ENCODE measurements at places on chromosomes 2 and 18. TPM values are rescaled to one million over a fixed set of nuclear protein-coding genes. Genes with fewer than 3 reads are reported as not detected.

- no peak for DNase-seq
Measured at GRCh38 chr2:65727381-65727780, 295.0 kb upstream of the SPRED2 start.

DNA sequence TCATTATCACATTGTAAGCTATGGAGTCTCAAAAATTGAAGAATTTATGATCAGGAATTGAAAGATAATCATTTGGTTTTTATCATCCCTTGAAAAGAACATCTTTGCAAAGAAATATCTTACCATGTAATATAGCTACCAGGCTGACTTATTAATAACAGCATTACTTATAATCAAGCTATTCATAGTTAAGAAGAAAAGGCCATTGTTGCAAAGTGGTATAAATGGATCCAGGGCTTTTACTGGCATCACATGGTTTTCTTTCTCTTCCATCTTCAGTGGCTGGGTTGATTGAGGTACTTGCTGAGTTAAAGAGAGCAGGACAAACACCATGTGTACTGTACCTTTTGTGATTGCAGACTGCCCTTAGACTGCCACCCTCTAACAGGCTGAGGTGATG, 39.6 kb downstream of the MFSD6 start:
- DNase-seq = no peak

DNA sequence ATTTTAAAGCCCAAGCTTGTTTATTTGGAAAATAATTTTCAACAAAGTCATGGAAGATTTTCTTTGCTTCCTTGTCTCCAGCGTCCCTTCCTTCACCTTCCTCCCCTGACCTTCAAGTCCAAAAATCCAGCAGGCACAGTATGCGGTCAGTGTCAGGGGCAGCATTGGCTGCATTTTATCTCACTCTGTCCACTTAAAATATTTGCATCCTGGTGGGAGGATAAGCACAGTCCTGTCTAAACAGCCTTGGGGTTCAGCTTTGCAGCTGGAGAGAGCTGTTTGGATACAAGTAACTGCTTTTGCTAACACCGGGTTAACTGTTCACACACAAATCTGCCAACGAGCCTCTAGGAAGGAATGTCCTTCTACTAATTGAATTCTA, 318.1 kb downstream of the PDE11A start:
- DNase-seq = no peak

Gene ZNF396
- 1.8 TPM for total RNA-seq

DNA sequence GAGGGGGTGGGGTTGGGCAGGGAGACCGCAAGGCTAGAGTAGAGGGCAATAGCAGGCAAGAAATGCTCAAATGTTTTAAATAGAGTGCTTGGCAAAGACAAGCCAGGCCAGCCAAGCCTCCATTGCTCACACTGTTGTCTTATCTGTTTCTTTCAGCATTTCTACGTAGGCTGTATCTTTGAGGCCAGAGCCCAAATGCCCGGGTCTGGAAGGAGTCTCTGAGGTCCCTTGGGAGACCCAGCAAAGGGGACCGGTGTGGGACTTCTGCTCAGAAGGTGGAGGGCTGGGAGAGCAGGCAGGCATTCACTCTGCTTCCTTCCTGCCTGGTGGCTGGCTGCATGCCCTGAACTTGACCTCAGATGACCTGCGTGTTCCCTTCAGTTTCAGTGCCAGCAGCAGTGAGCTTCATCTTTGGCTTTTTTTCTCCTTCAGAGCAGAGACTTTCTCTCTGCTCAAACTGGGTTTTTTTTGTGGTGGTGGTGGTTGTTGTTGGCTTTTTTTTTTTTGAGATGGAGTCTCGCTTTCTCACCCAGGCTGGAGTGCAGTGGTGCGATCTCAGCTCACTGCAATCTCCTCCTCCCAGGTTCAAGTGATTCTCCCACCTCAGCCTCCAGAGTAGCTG, 13.7 kb upstream of the TET3 start:
- no peak for DNase-seq

GRCh38 chr2:224934526-224935188, 107.6 kb downstream of the DOCK10 start:
- DNase-seq = no peak

GRCh38 chr18:10784596-10785202, 258.9 kb downstream of the NAPG start:
- no peak for DNase-seq

GRCh38 chr18:74609535-74609934, 11.9 kb downstream of the ZNF407 start:
- no peak for DNase-seq

- no peak for DNase-seq
Measured at GRCh38 chr18:44716697-44717163, 36.0 kb downstream of the SETBP1 start.

Gene FAM237A
- not detected for total RNA-seq

DNA sequence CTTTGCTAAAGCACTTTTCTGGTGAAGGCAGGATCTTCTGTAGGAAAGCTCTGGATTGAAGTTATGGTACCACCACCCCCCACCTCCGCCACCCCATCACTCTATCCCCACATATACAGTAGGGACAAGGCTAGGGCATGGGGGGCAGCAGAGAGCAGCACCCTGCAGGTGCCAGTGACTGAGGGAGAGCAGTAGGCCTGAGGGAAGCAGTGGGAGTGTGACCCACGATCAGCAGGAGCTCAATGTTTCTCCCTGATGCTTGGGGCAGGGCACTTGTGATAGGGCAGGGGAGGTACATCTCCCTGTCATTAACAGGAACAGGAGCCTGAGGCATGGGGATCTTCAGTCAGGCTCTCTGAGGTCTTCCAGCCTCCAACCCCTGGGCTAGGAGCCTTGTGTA, 121.6 kb downstream of the ZFP36L2 start:
- no peak for DNase-seq

DNA sequence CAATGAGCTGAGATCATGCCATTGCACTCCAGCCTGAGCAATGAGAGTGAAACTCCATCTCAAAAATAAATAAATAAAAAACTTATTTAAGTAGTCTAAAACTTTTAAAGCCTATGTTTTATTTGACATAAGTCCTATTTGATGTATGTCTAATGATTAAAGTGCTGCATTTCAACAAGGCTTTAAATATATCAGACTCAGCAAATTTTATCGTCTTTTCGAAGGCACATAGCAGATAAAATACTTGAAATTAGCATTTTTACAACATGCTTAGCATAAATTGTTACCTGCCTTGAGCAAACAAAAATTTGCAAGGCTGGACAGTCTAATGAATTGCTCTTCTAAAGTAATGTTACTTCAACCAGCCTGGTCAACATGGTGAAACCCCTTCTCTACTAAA, 85.9 kb downstream of the PRKRA start:
- DNase-seq = no peak

Gene ASNSD1
- total RNA-seq = 37.5 TPM

- DNase-seq = no peak
Measured at GRCh38 chr18:63141778-63142176, 177.8 kb downstream of the BCL2 start.

GRCh38 chr2:26707747-26708146, 15.2 kb downstream of the KCNK3 start:
- DNase-seq = no peak

- no peak for DNase-seq
Measured at GRCh38 chr2:226256709-226257376, 542.8 kb downstream of the IRS1 start.

Gene CACNB4
- 3.3 TPM for total RNA-seq

- DNase-seq = no peak
Measured at GRCh38 chr2:18339326-18339725, 221.1 kb downstream of the RDH14 start.

Gene SLC23A3
- total RNA-seq = 2.6 TPM

DNA sequence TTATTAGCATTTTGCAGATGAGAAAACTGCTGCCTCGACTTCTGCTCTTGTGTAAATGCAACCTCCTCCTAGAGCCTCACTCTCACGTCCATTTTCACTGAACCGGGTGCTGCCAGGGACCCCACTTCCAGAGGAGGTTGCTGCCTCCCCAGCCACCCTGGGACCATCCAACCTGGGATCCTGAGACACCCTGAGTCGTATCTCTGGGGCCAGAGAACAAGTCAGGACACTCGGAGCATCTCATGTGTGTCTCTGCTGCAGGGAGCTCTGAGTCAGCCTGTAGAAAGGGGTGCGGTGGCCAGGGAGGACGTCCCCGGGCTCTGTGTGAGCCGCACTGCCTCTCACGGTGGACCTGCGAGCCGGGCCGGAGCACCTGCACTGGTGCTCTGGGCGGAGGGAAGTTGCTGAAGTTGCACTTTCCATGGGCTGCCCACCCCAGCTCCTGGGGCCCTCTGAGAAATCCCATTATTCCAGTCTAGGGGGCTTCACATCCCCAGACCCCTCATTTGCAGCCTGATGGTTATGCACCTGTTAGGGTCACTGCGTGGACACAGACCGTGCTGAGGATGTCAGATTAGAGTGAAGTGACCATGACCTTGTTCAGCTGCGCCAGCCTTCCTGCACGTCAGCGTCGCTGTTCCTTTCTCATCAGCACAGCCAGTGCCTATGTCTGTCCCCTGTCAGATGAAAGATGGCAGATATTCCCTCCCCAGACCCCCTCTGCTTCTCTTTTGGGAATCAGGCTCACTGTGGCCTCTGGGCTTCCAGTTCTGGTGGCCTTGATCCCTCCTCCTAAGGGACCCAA, 230.4 kb downstream of the KLHL29 start:
- DNase-seq = no peak

Gene SERPINB3
- not detected for total RNA-seq

GRCh38 chr18:33113416-33113815, 327.1 kb downstream of the CCDC178 start:
- DNase-seq = no peak

Gene VWC2L
- total RNA-seq = not detected

DNA sequence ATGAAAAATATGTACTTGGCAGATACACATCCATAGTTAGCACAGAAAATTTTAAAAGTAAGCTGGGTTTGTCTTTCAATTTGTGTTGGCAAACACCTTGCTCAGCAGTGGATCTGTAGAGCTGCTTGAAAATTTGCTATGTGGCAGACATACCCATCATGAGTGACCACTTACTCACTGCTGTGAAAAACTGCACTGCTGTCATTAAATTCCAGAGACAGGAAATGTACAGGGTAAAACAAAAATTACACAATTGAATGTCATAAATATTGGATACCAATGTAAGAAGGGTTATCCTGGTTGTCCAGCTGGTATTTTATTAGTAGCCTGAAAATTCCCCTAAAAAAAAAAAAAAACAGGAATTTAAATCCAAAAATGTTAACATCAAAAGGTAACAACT, 24.5 kb downstream of the NIF3L1 start:
- DNase-seq = no peak

Gene EMX1
- 0.09 TPM for total RNA-seq

- no peak for DNase-seq
Measured at GRCh38 chr2:216044883-216045486, 31.6 kb upstream of the MREG start.

Gene DTNB
- 30.1 TPM for total RNA-seq

DNA sequence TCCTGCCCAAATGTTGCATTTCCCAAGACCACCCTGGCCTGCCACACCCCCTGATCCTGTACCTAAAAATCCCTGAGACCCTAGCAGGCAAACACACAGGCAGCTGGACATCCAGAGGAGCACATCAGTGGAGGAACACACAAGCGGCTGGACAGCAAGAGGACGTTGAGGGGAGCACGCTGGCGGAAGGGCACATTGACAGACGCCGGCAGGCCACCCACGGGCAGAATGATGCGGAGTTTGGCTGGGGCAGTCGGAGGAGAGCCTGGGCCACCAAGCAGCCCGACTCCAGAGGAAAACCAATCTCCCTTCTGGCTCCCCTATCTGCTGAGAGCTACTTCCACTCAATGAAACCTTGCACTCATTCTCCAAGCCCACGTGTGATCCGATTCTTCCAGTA, 47.7 kb downstream of the EMX1 start:
- DNase-seq = no peak

DNA sequence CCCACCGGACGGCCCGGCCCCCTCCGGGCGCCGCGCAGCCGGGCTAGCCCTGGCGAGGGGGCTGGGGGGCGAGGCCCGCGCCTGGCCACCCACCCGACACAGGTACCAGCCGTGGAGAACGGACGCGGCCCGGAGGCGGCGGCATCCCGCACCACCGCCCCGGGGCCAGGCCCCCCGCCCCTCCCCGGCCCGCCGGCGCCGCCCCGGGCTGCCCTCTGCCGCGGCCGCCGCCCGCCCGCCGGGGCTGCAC, 405 bp downstream of the SOS1 start:
- DNase-seq = no peak

DNA sequence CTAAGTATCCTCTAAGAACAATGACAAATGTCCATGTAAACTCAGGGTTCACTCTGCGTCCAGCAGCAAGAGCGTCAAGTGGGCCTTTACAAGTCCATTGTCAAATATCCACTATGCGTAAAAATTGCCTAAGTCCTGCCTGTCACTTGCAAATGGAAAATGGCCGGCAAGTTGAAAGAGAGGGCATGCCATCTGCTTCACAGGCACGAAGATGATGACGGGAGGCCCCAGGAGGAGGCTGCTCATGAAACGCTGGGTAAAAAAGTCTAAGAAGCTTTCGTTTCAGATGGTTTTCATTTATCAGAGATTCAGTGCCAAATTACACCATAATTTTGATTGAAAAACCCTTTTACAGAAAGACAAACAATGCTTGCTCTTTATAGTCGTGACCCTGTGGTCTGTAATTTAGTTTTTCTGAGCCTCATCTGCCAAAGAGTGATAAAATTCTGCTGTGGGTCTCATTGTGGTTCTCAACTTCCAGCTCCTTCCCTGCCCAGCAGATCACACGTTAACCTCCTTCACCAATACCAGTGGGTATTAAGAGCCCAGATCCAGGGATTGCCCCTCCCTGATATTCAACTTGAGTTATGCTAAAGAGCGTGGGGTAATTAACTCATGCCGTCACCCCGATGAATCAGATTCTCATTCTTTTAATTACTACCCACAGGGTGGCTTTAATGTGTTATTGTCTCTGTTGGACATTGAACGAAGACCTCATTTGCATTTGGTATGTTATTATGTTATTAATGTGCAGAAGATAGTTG, 160.2 kb upstream of the ALKAL2 start:
- no peak for DNase-seq

GRCh38 chr2:38702413-38702812, 36.5 kb downstream of the GALM start:
- no peak for DNase-seq

- DNase-seq = no peak
Measured at GRCh38 chr18:52914148-52914547, 574.2 kb downstream of the DCC start.

Gene ANKRD30BL
- total RNA-seq = not detected

DNA sequence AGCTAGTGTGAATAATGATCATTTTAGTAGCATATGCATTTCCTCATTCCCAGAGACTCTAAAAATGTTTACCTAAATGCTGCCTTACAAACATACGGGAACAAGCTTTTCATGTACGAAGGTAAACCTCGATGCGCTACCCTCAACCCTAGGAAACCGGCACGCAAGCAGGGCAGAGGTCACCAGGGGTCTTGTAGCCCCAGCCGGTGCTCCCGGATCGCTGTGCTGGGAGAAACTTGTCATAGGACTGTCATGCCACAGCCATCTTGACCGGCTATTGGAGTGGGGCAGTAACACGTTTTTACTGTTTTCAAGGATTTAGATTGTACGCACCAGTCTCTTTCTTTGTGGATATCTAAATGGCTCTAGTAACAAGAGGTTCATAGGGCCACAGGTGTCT, 34.8 kb upstream of the NFATC1 start:
- no peak for DNase-seq

Gene ME2
- total RNA-seq = 37.3 TPM

Measured in mesothelial cell of epicardium (in vitro differentiated cells).